Hair follicle dermal papilla cell (primary cell): ENCODE measurements at places on chromosomes 3 and 15. TPM values are rescaled to one million over a fixed set of nuclear protein-coding genes. Genes with fewer than 3 reads are reported as not detected.

TGM4 gene
- total RNA-seq, result not detected in 2 replicates

GCSAM gene
- total RNA-seq, result not detected in 2 replicates

IGSF11 gene
- total RNA-seq, result not detected in 2 replicates

XCR1 gene
- total RNA-seq, result not detected in 2 replicates

GABRG3 gene
- total RNA-seq, result under 0.01 TPM in 1 of 2 replicates, not detected in the other

ZSCAN2 gene
- 7.5 and 7.8 TPM in 2 replicates for total RNA-seq

DLL4 gene
- total RNA-seq, result 0.16 TPM in 1 of 2 replicates, not detected in the other

GPR160 gene
- 0.32 and 0.36 TPM in 2 replicates for total RNA-seq

TTLL3 gene
- 40.9 and 45.4 TPM in 2 replicates for total RNA-seq

IL16 gene
- 0.97 and 1.1 TPM in 2 replicates for total RNA-seq

SEMA7A gene
- total RNA-seq, result 34.2 and 41.2 TPM in 2 replicates

PLA2G4F gene
- total RNA-seq, result not detected in 2 replicates

SRP14 gene
- total RNA-seq, result 82.8 and 118 TPM in 2 replicates

COL6A5 gene
- total RNA-seq, result under 0.01 and 0.97 TPM in 2 replicates

OGG1 gene
- total RNA-seq, result 35.4 and 38.3 TPM in 2 replicates

MEIS2 gene
- total RNA-seq, result 52.3 and 80.2 TPM in 2 replicates
